ENCODE measurements at places on chromosomes 2 and 18. TPM values are rescaled to one million over a fixed set of nuclear protein-coding genes. Genes with fewer than 3 reads are reported as not detected.

- DNase-seq: no peak
Observed at GRCh38 chr2:208062113-208062512, 36.8 kb upstream of the PLEKHM3 start.

DNA sequence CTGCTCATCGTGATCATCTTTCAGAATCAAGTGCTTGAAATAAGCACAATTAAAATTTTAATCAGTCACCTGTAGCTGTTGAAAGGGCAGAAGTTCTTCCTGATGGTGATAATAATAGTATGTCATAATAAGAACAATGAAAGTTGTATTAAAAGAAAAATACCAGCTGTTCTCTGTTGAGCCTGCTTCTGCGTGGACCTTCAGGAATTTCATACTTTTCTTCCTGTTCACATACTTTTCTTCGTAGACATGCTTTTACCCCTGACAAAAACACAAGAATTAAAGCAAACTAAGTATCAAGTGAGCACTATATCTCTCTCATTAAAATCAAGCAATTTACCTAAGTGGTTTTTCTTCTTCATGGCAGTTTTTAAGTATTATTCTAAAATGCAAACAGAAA is 79.2 kb downstream of the BARD1 start:
- no peak for DNase-seq

DNA sequence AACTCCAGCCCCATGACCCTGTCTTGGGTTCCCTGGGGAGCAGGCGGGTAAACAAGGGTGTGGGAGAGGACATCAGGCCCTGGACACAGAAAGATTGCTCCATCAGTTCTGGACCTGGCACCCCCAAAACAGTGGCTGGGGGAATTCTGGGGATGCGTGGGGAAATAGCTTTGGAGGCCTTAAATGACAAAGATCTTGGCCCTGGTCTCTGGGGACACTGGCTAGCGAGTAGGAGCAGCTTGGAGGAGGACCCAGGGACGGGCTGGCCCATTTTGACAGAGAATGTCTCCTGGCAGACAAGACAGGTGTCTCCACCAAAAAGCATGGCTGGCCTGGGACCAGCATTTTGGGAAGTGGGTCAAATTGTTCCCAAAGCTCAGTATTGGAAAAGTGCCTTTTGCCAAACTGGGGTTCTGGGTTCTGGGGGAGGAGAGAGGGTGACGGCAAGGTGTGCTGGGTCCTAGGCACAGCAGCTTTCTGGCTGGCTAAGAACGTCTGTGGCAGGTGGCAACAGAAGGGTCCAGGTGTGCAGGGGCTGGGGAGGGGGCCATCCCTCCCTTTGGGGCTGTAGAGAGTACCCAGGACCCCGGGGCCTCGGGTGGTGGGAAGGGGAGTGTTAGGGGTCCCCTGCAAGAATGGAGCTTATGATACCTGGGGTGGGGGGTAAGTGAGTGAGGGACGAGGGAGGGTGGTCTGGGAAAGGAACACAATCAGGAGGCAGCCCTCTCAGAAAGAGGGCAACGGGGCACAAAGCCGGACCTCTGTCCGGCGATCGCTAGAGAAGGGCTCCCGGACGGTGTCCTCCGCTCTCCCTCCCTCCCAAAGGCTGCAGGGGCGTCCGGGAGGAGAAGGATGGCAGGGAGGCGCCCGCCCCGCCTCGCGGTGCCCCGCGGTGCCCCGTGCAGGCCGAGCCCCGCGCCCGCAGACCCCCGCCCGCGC is 556 bp downstream of the CYRIA start:
- DNase-seq: peak; percentile 90

DNA sequence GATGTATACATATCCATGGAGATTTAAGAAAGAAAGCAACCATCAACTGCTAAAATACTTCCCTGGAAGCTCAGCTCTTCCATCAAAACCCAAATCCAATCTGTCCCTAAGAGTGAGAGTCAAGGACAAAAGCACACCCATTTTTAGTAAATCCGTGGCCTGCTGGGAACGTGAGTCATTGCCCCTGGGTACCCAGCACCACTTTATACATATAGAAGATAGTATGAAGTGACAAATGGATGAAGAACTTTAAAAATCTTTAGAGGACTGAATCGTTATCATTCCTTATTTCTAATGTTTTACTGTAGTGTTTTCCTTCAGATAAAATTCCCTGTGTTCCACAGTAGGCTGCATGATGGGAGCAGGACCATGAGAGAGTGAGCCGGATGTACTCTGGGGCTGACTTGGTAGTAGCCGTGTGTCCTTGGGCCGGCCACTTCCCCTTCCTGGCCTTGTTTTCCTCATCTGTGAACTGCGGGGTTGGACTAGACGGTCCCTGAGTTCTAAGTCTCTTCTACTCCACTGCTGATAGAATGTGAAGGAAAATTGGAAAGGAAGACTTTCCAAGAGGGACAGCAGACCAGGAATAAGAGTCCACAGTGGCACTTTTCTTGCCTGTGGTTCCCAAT is 28.5 kb upstream of the CEP68 start:
- DNase-seq: no peak

DNA sequence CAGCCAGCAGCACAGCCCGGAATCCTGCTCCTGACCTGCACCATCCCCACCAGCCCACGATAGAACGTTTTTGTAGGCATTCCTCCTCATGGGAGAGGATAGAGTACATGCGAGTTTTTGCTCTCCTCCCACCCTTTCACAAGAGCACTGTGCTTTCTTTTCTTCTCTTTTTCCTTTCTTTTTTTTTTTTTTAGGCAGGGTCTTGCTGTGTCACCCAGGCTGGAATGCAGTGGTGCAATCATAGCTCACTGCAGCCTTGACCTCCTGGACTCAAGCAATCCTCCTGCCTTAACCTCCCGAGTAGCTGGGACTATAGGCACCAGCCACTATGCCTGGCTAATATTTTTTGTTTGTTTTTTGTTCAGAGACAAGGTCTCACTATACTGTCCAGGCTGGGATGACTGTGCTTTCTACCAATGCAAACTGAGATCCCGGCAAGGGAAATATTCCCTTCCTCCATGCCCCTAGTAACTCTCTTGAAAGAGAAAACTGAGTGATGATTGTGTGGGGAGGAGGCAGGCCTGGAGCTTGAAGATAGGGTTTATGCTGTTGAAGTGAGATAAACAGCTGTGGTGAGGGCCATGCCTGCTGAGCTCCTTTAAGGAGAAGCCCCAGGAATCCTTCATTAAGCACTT is 82.6 kb upstream of the TXNDC2 start:
- DNase-seq: no peak

- no peak for DNase-seq
Observed at GRCh38 chr2:239036819-239037558, 189.1 kb downstream of the TWIST2 start.

GRCh38 chr2:136065907-136066306 is 52.0 kb downstream of the CXCR4 start:
- DNase-seq: no peak

GRCh38 chr2:147789720-147790119 is 55.1 kb upstream of the ACVR2A start:
- DNase-seq: no peak

DNA sequence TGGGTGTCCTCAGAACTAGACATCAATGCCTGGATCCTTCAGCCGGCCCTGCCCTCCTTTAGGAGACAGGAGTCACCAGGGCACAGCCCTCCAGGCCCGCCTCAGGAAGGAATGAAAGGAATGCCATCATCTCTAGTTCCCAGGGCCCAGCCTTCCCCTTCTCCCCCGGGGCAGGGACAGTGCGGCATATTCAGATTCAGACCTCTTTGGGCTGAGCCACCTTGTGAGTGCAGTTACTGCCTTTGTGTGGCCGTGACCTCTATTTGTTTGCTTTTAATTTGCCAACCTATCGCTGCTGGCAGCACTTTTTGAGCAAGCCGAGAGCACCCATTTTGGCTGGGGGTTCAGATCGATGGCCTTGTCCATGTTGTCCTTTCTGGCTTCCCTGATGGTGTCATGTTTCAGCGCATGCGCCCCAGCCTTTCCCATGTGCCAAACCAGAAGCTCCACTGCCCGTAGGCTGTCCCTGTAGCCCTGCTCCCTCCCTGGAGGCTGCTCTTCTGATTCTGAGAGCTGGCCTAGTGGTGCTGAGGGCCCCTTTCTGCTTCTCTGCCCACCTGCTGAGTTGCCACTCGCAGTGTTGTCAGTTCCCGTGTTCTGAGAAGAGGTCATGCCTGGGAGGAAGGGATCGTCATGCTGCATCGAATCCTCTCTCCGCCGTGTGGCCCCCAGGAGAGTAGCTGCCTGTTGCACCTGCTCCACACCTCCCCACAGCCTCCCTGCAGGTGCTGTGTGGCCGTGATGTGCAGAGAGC is 10.9 kb downstream of the ANKRD23 start:
- DNase-seq: no peak

- no peak for DNase-seq
Observed at GRCh38 chr18:30929718-30930117, 112.8 kb downstream of the DSC3 start.

DNA sequence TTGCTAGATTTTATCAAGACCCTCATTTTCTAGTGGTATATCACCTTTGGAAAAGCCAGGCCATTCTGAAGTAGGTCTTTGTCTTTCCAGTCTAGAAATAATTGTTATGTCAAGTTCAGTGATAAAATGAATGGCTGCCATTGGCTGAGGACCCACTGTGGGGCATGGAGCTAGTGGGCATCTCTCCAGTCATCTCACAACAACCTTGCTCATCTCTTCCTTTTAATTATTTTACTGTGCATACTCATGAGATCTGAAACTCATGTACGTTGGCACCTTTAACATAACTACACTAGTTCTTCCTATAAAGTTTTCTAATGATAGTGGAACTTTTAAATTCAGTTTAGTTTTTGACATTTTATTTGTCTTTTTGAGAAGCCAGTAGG is 240.9 kb downstream of the SLC8A1 start:
- no peak for DNase-seq

DNA sequence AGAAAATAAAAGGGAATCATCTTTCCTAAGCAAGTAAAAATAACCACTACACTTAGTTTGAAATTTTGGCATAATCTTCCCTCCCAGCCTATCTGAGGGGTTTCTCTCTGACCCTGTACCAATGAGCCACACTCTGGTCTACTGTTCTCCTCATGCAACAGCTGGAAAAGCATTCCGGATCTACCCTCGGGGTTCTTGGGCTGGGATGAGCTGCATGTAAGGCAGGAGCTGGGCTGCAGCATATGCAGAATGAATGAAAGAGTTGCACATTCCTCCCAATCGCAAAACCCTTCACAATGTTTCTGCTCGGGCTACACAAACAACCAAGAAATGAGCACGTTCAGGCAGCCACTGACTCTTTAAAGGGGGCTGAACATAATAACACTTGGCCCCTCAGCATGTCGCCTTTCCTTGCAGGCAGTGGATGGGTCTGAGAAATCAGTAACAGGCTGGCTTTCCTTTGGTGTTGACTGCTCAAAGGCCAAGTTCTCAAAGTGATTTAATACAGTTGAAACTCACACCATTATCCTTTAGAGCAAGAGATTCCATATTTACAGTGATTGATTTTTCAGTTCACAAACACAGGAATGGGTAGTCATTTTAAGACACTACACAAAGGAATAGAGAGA is 180.4 kb upstream of the ZFP36L2 start:
- DNase-seq: no peak

DNA sequence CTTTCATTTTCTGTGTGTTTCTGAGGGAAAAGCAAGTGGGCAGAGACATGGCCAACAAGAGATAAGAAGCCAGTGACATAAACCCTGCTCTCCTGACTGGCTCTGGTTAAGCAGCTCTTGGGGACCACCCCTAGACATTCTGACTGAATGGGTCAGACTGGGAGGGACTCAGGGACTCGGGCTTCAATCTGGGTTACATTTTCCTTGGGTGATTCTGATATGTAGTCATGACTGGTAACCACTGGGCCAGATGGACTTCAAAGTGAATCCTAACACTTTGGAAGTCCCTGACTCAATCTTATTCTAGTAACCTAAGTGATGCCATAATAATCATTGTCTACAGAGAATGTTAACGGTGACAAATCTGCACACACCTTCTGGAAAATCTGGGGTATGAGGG is 397.8 kb downstream of the NBAS start:
- DNase-seq: no peak

GRCh38 chr2:147512206-147512605 is 332.6 kb upstream of the ACVR2A start:
- DNase-seq: no peak

- DNase-seq: no peak
Observed at GRCh38 chr2:73611867-73612266, 30.4 kb downstream of the NAT8 start.

DNA sequence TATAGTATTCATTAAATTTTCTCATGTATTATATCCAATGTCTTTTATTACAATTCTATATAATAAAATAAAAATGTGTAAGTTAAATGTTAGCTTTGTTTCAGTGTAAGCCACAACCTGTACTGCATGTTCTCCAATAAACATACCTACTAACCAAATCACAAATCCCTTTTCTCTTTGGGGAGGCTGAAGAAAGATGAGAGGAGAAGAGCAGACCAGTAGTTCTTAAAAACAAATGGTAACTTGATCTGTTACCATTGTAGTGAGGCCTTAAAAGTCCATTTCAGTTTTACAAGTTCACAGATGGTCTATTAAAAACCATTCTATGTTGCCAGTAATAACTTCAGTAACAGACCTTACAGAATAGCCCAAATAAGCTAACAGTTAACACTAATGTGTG is 100.5 kb downstream of the SOS1 start:
- DNase-seq: no peak

DNA sequence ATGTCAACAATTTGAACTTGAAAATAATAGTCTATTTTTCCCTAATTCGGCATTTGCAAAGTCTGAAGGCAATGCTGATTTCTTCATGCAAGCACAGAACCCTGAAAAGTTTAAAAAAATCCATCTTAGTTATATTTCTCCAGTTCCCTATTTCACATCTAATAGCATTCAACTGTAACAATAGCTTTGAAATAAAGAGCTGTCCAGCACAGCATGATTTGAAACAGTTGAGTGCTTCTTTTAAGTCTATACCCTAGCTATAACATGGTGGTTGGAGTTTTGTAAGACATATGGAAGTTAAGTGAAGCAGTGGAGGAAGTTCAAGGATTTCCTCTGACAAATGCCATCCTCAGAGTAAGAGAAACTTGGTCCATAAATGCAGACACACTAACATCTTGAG is 691.9 kb downstream of the ERBB4 start:
- no peak for DNase-seq

- no peak for DNase-seq
Observed at GRCh38 chr2:1617425-1618021, 126.8 kb downstream of the PXDN start.

- no peak for DNase-seq
Observed at GRCh38 chr2:102065675-102066252, 74.0 kb downstream of the IL1R2 start.

DNA sequence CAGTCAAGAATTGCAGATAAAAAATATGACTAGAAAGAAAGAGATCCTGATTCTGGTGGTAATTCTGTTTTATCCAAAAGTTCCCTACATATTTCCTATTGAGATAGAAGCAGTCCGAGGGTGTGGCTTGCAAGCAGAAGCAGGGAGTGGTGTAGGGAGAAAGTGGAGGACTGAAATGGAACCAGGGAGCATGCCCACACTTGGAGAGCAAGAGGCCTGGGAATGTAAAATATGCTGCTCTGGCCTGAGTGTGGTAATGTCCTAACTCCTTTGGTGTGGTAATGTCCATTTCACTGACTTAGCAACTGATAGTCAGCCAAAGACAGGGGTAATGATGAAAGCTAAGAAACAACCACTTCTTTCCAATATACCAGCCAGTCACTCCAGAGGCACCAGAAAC is 30.1 kb upstream of the FMNL2 start:
- DNase-seq: no peak

GRCh38 chr18:76503649-76504386 is 8.8 kb upstream of the ZNF516 start:
- no peak for DNase-seq

The KLHL41 gene
- total RNA-seq: 1.0 TPM

The FER1L5 gene
- under 0.01 TPM for total RNA-seq

The OTOF gene
- 1.5 TPM for total RNA-seq

The SH3BP4 gene
- total RNA-seq: 38.6 TPM

The IL37 gene
- total RNA-seq: not detected

All from esophagus muscularis mucosa (tissue), 4 donors.